ENCODE measurements at places on chromosomes 6 and 20.

- no peak for DNase-seq
These were observed 29.6 kb downstream of the PRKN start for GRCh38 chr6:162697872-162698403.

DNA sequence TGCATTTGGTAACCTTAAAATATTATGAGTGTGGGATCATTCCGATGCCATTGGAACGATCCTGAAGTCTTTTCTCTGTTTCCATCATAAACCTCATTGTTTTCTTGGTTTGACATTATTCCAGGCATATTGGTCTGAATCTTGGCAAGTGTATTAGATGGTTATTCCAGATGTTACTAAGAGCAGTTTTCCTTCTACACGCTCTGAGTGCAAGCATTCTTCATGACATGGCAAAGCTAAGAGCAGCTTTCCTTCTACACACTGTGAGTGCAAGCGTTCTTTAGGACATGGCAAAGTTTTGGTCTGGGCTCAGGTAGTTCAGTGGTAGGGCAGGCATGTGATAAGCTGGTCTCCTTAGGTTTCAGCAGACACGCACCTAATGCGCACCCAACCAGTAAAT lies 53.0 kb downstream of the SMOC2 start:
- DNase-seq: no peak

GRCh38 chr6:170003451-170004160 lies 252.2 kb downstream of the ERMARD start:
- no peak for DNase-seq

- DNase-seq: no peak
These were observed 42.4 kb upstream of the GNRH2 start for GRCh38 chr20:3000852-3001523.

GRCh38 chr6:139253656-139254055 lies 38.1 kb downstream of the TXLNB start:
- no peak for DNase-seq

DNA sequence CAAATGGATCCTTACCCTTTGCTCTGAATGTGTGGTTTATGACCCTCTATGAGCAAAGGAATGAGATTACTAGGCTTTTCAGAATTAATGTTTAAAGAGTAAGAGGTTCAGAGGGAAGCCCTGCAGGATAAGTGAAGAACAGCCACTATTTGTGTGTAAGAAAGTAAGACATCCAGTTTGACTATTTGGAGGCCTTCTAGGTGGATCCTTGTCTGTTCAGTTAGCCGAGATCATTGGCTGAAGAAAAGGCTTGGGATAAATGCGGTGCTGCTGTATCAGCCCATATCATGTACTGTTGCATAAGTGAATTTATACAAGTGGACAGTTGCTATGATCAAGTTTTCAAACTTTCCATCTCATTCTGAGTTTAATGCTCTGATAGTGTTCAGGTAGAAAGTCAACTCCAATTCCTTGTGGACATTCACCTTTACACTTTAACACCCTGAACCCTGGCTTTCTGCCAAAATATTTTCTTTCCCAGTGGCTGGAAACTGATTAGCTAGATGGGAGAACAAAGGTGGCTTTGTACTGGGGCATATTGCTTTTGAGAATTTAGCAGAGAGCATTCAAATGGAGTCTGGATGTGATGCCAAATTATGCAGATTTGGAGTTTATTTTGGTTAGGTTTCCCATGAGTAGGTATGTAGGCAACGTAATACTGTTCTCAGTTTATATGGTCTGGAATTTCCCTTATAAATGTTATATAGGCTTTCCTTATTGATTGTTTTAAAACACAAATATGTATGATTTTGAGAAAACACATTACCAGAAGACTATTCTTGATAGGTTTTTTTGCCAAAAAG lies 15.0 kb downstream of the PARD6B start:
- DNase-seq: no peak

DNA sequence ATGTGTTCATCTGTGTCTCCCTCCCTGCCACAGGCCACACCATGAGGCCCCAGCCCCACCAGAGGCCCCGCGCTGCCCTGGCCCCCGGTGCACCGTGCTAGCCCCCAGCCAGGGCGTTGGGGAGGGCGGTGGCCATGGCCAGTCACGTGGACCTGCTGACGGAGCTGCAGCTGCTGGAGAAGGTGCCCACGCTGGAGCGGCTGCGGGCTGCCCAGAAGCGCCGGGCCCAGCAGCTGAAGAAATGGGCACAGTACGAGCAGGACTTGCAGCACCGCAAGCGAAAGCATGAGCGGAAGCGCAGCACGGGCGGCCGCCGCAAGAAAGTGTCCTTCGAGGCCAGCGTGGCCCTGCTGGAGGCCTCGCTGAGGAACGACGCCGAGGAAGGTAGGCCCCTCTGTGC lies 30.3 kb downstream of the PPP1R16B start:
- no peak for DNase-seq

DNA sequence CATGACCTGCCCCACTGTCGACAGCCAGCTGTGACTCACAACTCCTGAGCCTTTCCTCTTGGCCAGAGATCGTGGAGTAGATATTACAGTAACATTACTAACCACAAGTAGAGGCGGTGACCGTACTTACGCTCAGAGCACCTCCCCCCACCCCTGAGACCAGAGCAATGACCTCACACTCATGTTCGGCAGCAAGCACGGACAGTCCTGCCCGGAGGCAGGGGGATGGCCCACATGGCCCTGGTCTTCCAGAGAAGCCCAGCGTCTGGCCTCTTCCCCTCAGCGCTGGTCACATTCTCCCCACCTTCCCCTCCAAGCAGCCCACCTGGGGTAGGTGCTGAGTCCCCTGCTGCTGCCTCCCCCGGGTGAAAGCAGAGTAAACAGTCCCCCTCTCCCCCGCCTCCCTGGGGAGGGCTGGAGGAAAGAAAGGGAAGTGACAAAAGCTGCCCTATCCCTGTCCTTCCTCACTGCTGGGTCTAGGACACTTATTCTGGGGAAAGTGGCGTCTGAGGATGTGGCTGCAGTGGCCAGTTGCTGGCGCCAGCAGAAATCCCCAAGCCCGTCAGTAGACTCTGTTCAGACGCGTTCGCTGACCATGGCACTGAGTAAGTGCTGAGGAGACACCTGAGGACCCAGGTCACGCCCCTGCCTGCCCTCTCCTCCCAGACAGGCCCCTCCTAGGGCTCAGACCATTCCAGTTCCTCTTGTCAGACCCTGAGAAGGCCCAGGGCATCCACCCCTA lies 68.5 kb downstream of the MRPL14 start:
- peak; percentile 88 for DNase-seq

DNA sequence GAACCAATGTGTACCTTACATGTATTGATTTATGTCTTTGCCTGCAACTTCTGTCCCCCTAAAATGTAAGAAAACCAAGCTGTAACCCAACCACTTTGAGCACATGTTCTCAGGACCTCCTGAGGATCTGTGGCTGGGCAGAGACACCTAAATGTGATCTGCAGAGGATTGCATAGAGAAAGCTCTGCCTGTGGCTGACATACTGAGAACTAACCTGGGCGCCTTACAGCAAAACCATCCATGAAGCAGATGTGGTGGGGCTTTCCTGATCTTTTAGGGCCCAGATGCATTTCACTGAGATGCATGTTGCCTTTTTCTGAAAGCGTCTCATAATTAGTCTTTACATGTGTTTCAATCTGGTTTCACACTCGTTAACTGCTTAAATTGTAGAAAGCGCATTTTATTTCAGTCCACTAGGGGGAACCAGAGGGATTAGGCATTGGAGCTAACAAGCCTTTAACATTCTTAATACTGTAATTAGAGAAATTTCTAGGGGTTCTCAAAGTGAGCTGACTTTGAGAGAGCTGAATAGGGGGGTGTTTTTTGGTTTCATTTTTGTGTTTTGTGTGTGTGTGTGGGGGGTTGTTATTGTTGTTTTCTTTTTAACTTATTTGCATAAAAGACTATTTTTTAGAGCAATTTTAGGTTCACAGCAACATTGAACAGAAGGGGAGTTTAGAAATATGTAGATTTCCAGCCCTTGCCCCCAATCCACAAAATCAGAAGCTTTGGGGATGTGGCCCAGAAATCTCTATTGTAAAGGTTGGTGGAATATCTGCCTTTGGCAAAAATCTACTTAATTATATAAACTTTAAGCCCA lies 50.9 kb upstream of the FAM184A start:
- no peak for DNase-seq

- DNase-seq: no peak
These were observed 30.4 kb downstream of the BFSP1 start for GRCh38 chr20:17500826-17501225.

- no peak for DNase-seq
These were observed 357.5 kb upstream of the JAG1 start for GRCh38 chr20:11031300-11031699.

DNA sequence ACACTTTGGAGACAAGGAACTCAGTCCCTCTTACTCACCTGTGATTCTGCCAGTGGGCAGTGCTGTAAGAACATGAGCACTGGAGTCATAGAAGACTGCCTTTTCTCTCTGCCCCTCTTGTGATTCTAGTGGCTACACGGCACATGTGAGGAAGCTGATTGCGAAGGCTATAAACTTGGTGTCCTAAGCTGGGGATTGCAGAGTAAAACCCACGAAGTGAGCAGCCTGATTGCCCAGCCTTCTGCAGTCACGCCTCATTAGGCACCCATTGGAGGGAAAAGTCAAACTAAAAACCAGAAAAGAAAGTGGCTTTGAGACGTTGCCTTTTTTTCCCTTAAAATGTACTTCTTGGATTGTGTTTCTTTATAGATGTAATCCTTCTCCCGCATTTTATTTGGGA lies 748.4 kb upstream of the CHD6 start:
- DNase-seq: no peak

- DNase-seq: no peak
These were observed 59.9 kb downstream of the SLC22A2 start for GRCh38 chr6:160198606-160199211.
